ENCODE measurements at places on chromosomes 12 and 14.

DNA sequence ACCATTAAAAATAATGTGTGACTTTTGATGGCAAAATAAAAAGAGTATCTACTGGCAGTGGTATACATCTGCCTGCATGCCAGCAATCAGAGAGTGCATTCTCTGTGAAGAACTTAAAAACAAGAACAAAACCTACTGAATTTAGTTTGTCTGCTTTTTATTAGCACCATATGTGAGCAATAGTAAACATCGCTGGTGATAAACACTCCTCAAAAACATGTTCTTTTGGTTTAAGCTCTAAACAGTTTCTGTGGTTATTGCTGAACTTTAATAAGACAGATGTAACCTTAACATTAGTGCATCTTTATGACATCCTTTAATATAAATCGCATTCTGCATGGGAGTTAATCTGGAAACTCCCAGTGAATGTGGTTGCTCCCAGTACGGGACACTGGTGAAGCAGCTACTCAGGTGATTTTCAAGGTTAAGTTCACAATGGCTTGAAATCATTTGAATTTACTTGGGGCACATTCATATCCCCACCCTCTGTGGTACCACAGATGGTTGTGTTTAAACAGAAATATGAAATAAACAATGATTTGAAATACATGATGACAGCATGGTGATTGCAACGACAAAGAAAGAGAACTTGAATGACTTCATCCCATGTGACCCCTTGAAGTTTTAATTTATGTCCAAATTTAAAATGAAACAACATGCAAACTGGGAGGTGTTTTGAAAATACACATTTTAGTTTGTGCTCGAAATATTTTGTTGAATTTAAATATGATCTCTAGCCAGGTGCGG, 285.9 kb downstream of the FOXN3 start:
- no peak for DNase-seq

GRCh38 chr14:71574976-71575375, 357.3 kb upstream of the RGS6 start:
- DNase-seq, result no peak

DNA sequence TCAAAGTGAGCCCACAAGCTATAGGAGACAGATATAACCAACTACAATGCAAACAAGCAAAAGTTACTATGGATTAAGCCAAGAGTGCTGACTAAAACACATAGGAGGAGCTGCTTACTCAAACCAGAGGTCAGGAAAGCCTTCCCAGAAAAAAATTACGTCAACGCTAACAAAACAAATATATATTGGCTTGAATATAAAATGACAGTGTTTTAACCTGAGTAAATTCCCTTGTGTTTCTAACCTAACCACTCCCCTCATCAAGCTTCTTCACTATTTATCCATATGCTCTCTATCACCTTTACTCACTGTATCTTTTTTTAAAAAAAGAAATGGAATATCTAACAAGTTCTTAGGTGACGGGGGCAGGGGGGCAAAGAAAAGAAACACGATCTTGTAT, 115.9 kb downstream of the MED13L start:
- DNase-seq, result no peak

GRCh38 chr14:62451221-62451620, 594.0 kb downstream of the KCNH5 start:
- no peak for DNase-seq

GRCh38 chr14:25848601-25849000, 749.2 kb downstream of the NOVA1 start:
- no peak for DNase-seq

GRCh38 chr14:83923842-83924241, 1606.1 kb upstream of the FLRT2 start:
- DNase-seq, result no peak

DNA sequence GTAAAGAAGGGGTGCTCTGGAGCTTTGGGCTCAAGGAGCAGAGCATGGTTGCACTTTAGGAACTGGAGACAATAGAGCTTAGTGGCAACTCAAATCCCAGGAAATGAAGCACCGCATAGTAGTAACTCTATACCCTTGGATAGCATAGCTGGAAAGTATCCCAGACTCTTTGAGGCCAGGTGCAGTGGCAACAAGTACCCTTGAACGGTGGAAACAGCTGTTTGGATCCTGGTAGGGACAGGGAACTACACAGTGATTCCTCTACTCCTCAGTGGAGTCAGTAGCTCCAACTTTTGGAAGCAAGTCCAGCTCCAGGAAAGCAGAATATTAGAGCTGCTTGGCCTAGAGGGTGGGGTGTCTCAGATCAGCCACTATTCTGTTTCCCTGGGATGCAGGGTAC, 129.0 kb upstream of the WSCD2 start:
- no peak for DNase-seq

DNA sequence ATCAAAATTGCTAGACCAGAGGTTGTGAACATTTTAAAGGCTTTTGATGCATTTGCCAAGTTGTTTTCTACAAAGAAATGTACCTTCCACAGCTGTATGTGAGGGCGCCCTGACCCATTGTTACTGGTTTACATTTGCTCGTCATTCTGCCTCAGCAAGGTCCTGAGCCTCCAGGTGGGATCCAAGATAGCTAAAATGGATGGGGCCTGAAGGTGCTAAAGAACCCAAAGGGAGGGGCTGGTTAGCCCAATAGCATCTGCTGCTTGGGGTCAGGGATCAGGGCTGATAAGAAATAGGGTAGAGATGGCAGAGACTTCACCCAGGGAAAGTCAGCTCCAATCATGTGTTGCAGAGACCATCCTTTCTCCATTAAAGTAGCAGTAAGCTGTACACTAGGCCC, 43.1 kb downstream of the GALNT16 start:
- no peak for DNase-seq

GRCh38 chr14:50943943-50944646, at the start of gene PYGL:
PYGL (minus strand) TSS chr14:50944483; CDS start chr14:50944403, 80 bp downstream.
- no peak for DNase-seq

DNA sequence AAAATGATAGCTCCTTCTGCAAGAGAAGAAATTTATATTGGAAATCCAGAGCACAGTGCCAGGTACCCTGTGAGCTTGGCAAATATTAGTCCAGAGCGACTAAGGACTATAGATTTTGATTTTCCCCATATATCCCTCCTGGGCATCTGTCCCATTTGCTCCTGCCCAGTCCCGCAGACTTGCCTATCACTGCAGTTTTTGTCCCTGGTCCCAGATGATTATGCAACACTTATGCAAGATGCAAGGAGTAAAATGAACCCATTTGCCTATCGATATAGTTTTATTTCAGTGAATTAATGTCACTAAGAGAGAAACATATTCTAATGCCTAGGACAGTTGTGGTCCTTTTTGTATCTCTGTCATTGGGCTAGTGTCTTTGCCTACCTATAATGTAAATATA, 215.9 kb upstream of the BMP4 start:
- no peak for DNase-seq

- no peak for DNase-seq
Measured at GRCh38 chr14:33460164-33460563, 490.7 kb downstream of the EGLN3 start.

DNA sequence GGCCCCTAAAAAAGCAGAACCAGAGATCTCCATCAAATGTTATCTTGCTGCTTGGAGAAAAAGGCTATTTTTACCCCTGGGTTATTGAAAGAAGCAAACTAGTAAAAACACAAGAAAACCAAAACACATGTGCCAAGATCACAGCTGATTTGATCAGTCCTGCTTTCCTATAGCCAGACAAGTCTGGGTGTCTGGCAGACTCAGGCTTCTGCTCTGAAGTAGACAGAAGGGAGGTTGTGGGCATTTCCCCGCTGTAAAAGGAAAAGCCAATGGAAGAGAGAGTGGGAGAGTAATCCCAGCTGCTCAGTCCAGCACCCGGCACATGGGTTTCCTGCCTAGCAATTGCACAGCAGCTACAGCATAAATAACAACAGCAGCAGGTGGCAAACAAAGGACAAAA, 177.9 kb downstream of the PHLDA1 start:
- no peak for DNase-seq

DNA sequence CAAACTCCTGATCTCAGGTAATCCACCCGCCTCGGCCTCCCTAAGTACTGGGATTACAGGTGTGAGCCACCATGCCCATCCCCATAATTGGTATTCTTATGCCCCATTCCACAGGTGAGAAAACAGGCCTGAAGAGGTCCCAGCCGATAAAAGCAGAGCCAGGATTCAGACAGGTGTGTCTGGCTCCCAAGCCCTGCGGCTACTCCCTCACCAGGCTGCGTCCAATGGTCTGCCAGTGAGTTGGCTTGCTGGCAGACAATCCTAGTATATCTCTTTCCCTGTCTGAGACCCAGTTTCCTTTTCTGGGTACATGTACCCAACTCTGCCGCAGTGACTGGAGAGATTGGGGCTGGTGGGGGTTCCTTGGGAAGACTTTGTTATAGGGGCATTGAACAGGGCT, 1.9 kb upstream of the TSPAN9 start:
- no peak for DNase-seq

- no peak for DNase-seq
Measured at GRCh38 chr12:88227871-88228270, 85.8 kb downstream of the TMTC3 start.

DNA sequence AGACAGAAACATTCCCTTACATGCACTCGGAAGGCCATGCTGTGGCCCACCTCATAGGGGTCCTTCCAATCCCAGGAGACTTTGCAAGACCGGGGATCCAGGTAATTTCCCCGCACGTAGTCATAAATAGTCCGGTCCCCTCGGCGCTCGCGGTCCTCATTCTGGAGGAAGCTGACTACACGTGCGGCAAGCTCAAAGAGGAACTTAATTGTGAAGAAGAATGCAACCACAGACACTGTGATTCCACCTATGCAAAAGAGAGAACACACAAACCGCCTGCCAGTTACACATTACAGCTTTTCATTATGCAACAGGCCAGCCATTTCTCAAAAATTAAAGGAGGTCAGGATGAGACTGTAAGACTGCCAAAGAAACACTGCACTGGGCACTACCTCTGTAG, 28.4 kb downstream of the AREL1 start:
- DNase-seq, result no peak

Data from stimulated activated CD8-positive, alpha-beta memory T cell treated with anti-CD3 and anti-CD28 coated beads, Interleukin-2, amount 100 ng/mL, for 1 hour (primary cell).